ENCODE measurements at places on chromosomes 7 and 10.

DNA sequence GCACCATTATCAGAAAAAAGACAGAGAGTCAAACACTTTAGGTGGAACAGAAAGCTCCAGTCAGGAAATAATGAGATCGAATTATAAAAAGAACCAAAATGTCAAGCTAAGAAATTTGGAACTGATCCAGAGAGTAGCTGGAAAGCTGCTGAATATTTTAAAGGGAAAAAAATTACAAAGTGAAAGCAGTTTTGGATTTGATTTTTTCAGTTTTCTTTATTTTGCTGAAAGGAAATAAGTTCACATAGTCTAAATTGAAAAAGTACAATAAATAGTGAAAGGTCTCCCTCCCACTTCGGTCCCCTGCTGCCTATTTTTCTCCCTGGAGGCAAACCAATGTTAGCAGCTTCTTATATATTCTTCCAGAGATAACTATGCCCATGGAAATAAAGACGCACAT is 11.3 kb upstream of the TOMM7 start:
- no peak for DNase-seq

DNA sequence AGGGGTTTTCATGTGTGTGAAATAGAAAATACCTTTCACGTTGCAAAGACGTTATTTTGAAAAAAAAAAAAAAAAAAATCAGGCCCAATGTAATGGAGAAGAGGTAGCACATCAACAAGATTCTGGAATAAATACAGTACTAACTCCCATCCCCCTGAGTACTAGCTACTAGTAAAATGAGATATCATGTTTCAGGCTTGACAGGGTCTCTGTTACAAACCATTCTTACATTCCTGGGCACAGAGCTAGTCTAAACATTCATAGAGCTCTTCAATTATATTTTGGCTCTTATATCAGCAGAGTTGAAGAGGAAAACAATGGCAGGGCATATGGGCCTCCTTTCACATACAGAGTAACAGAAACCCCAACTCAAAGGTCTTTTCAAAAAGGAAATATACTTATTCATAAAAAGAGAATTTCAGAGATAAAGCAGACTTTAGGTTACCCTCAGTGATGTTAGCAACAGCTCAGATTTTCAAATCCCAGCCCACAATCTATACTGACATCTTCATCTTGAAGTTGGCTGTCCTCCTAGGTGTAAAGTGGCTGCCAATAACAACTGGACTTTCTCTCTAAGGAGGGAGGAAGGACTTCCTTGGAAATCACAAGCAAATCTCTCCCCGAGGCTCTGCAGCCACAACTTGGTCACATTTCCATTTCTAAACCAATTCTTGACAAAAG is 18.6 kb downstream of the C7orf33 start:
- no peak for DNase-seq

- DNase-seq = no peak
Measured at GRCh38 chr7:14751461-14751860, 151.1 kb downstream of the DGKB start.

- DNase-seq = no peak
Measured at GRCh38 chr10:75464478-75465449, 33.3 kb downstream of the LRMDA start.

GRCh38 chr10:50510517-50511473 is 113.0 kb downstream of the SGMS1 start:
- no peak for DNase-seq

GRCh38 chr7:7819442-7820247 is 101.2 kb upstream of the RPA3 start:
- DNase-seq = no peak

- DNase-seq = no peak
Measured at GRCh38 chr10:56599201-56599600, 238.1 kb upstream of the ZWINT start.

DNA sequence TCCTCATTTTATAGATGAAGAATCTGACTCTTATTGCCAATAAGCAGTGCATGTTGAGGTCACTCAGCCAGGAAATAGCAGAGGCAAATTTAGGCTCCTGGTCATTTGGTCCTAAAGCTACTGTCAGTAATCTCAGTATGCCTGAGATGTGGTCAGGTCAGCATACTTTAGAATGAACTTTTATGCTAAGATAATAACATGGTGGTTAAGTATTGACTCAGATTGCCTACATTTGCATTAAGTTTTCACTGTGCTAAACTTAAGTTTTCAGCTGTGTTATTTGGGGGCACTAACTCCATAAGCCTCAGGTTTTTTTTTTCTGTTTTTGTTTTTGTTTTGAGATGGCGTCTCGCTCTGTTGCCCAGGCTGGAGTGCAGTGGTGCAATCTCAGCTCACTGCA is 35.9 kb upstream of the CCSER2 start:
- no peak for DNase-seq

- no peak for DNase-seq
Measured at GRCh38 chr7:111697771-111698170, 135.5 kb upstream of the IMMP2L start.

- DNase-seq = peak; percentile 43
Measured at GRCh38 chr7:2037301-2037807, 195.4 kb downstream of the MAD1L1 start.

- no peak for DNase-seq
Measured at GRCh38 chr10:70899096-70899495, 10.7 kb upstream of the PCBD1 start.

DNA sequence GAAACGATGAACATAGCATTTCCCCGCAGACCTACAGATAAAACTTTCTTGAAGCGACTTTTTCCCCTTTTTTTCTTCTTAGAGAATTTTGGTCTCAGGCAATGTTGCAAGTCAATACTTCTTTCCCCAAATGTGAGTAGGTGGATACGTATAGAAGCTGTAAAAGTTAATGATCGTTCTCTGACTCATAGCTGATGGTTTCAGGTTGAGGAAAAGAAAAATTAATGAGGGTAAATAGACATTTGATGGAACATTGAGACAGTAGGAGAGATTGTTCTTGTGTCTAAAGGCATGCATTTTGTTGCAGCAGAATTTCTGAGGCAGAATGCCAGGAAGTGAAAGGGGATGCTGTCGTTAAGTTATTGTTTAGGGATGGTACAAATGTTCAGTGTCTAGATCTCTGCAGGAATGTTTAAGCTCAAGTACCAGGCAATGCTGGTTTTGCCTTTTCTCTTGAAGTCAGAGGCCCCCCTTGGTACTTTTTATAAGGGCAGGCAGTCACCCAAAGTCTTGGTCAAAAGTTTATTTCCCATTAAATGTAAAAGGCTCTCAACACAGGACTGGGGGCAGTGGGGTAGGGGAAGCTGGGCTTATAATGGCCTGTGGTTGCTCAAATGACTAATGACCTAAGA is 9.3 kb downstream of the TCF7L2 start:
- DNase-seq = no peak

- DNase-seq = no peak
Measured at GRCh38 chr7:3559278-3559677, 258.2 kb downstream of the SDK1 start.

GRCh38 chr7:73896454-73896853 is 35.5 kb downstream of the TMEM270 start:
- no peak for DNase-seq

DNA sequence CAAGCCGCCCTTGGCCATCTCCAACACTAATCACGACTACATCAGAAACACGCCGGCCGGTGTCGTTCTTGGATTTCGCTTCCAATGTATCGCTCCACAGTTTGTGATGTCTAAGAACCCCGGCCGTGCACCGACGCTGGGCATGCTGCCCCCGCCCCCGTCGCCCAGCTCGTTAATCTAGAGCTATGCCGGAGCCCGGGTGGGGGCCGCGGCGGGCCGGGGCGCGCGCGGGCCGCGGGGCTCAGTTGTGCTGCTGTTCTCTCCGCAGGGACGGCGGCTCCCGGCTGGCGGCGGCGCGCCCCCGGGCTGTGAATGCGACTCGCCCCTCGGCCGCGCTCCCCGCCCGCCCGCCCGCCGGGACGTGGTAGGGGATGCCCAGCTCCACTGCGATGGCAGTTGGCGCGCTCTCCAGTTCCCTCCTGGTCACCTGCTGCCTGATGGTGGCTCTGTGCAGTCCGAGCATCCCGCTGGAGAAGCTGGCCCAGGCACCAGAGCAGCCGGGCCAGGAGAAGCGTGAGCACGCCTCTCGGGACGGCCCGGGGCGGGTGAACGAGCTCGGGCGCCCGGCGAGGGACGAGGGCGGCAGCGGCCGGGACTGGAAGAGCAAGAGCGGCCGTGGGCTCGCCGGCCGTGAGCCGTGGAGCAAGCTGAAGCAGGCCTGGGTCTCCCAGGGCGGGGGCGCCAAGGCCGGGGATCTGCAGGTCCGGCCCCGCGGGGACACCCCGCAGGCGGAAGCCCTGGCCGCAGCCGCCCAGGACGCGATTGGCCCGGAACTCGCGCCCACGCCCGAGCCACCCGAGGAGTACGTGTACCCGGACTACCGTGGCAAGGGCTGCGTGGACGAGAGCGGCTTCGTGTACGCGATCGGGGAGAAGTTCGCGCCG is 1.9 kb downstream of the VWC2 start:
- no peak for DNase-seq

DNA sequence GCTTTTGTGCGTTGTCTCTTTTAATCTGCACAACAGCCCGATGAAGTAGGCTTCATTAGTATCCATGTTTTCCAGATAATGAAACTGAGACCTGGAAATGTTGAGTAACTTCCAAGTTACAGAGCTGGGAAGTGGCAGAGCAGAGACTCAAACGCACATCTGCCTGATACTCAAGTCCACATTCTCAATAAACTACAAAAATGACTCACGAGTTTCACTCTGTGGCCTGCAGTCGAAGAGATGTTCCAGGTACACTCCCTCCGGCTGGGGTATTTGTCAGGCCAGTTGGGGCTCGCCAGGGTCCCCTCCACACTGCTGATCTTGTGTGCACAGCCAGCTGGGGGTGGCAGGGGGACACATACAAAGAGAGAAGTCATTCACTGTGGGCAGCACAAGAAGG is 17.7 kb upstream of the OPALIN start:
- no peak for DNase-seq

DNA sequence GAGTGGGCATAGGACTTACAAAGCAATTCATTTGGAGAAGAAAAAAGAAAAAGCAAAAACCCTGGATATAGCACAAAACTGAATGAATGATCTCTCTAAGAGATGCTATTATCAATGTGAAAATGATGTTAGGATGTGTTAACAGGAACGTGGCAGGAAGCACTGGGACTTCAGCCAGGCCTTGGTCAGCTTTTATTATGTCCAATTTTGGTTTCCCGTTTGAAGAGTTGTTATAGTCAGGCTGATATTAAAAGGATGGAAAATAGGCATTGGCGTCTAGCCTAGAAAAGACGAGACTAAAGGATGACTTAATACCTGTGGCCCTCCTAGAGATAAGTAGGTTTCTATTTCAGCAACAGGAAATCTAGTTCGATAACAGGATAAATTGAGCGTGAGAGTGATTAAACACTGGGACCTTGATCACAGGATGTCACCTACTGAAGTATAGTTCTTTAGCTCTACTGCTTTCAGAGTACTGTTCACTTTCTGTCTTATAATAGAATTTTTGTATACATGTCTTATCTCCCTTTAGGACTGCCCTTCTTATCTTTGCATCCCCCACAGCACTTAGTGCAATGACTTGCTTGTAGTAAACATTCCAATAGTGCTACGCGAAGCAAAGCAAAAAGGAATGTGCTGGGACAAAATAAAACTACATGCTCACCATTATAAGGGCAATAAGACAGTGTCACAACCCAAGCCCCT is 99.8 kb upstream of the AGBL3 start:
- DNase-seq = no peak

GRCh38 chr10:4810092-4810491 is 15.9 kb upstream of the AKR1E2 start:
- DNase-seq = no peak

DNA sequence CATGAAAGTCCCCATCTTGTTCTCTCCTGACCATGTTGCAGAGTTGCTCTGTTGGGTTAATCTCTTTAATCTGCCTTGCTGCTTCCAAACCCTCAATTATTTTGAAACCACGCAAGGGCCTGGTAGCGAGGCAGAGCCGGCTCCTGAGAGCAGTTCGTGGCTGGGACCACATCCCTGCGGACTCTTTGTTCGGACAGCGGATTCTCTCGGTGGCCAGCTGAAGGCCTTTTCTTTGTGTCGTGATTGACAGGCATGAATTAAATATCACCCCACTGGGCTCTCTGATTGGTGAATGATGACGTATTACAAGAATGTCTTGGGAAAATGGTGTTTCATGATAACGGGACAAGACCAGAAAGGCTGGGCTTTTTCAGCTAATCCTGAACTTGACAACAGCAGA is 66.9 kb upstream of the ARHGAP21 start:
- no peak for DNase-seq

DNA sequence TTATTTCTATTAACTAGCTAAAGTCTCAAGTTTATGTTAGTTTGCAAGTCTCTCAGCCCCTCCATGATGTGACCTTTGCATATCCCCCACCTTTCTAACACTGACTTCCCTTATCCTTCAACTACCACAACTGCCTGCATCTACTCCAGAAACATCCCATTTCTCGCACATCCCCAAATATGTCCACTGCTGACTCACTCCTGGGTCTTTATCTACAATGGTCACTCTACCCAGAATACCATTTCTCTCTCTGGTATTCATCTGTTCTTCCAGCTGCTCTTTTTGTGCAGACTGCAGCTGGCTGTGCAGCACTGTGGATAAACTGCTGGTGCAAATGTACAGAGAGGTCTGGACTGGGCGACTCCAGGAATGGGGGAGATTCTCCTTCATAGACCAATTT is 32.7 kb upstream of the PRSS1 start:
- no peak for DNase-seq

DNA sequence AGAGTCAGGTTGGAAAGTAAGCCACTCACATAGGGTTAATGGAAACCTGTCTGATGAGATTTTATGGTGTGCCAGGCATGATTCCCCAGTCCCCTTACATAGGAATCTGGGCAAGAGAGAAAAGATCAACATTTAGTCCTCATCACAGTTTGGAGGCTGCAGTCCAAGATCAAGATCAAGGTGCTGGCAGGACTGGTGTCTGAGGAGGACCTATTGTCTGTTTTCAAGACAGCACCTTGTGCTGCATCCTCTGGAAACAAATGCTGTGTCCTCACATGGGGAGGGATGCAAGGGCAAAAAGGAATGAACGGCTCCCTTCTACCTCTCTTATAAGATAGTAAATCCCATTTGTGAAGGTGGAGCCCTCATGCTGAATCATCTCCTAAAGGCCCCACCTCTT is 244.8 kb upstream of the GALNT17 start:
- no peak for DNase-seq
